Liver (tissue), 10 donors: ENCODE measurements at places on chromosomes 12 and 14. TPM values are rescaled to one million over a fixed set of nuclear protein-coding genes. Genes with fewer than 3 reads are reported as not detected.

EGLN3 gene
- 1.6 TPM for total RNA-seq

- no peak overlapping the region for H3K4me3 ChIP-seq
- H3K27me3 ChIP-seq, result no peaks in the 10 kb centered on the region
- DNase-seq, result no peak
- no peaks in the 10 kb centered on the region for H3K36me3 ChIP-seq
Observed at GRCh38 chr12:105100207-105100985, 7.1 kb upstream of the WASHC4 start.

GRCh38 chr12:86730233-86730632 lies 474.0 kb upstream of the MGAT4C start:
- no peaks in the 10 kb centered on the region for H3K27me3 ChIP-seq
- no peak for DNase-seq
- H3K36me3 ChIP-seq, result no peaks in the 10 kb centered on the region

DNA sequence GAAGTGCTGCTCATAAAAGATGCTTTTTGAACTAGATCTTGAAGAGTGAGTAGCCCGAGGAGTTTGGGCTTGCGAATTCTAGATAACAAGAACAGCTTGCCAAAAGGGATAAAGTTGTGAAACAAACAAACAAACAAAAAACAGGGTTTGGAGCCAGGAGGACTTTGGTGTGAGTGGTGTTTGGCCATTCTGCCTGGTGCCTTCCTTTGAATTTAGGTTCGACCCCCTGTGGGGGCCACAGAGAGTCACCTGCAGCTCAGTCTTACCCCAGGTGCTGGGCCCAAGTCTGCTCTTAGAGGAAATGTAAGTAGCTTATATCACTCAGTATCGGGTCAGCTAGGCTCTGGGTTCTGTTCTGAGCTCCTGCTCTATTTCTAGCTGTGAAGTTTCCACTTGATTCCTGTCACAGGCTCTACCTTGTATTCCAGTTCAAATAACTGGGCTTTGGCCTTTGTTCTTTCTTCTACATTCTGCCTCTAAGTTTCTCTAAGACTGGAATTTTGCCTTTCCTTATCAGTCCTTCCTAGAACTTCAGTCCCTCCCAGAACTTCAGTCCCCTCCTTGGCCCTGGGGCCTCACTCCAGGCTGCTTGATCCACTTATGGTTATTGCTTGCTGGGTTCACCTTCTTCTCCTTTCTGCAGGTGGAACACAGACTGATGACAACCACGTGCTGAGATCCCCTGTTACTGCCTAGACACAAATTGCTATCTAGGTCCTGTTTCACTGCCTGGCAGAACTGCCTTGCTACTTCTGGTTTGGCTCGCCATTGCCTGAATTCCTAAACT lies 20.5 kb upstream of the DUSP6 start:
- peak overlapping the region; percentile 4 for H3K4me3 ChIP-seq
- peaks cover under 1% of the 10 kb centered on the region for H3K36me3 ChIP-seq

GRCh38 chr12:88044035-88044434 lies 14.8 kb upstream of the C12orf50 start:
- peaks cover 29% of the 10 kb centered on the region for H3K36me3 ChIP-seq
- peaks cover 4% of the 10 kb centered on the region for H3K4me1 ChIP-seq
- no peak overlapping the region for H3K4me3 ChIP-seq
- no peak overlapping the region for H3K27ac ChIP-seq
- H3K27me3 ChIP-seq, result no peaks in the 10 kb centered on the region
- no peak for DNase-seq
